ENCODE measurements at places on chromosomes 16 and 17. TPM values are rescaled to one million over a fixed set of nuclear protein-coding genes. Genes with fewer than 3 reads are reported as not detected.

Gene SDR42E2
- not detected for total RNA-seq

Gene DNASE1L2
- 2.0 TPM for total RNA-seq

Gene SULT1A4
- total RNA-seq: 6.1 TPM

Gene RUNDC3A
- total RNA-seq: not detected

Gene UNC45B
- not detected for total RNA-seq

DNA sequence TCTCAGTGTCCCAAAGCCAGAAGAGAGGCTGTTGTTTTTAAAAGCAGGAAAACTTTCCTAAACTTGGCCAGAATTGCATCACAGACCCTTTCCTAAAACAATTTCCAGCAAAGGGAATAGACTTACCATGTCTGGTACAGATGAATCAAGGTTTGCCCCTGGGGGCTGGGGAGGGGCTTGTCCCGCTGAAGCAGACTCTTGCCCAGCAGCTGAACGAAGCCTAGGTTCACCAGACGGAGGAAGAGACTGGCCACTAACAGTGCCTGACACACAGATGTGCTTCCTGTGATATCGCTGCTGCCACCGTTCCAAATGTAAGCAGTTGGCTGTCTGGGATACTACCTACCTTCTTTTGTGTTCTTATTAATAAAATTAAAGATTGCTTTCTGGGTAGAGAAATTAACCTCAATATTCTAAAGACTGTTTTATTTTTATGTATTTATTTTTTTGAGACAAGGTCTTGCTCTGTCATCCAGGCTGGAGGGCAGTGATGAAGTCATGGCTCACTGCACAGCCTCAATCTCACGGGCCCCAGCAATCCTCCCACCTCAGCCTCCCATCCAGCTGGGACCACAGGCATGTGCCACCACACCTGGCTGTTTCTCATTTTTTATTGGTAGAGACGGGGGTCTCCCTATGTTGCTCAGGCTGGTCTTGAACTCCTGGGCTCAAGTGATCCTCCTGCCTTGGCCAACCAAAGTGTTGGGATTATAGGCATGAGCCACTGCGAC, 13.5 kb downstream of the PRCD start:
- DNase-seq: no peak

- DNase-seq: no peak
These were observed 48.3 kb downstream of the BAIAP2 start for GRCh38 chr17:81083125-81083765.

DNA sequence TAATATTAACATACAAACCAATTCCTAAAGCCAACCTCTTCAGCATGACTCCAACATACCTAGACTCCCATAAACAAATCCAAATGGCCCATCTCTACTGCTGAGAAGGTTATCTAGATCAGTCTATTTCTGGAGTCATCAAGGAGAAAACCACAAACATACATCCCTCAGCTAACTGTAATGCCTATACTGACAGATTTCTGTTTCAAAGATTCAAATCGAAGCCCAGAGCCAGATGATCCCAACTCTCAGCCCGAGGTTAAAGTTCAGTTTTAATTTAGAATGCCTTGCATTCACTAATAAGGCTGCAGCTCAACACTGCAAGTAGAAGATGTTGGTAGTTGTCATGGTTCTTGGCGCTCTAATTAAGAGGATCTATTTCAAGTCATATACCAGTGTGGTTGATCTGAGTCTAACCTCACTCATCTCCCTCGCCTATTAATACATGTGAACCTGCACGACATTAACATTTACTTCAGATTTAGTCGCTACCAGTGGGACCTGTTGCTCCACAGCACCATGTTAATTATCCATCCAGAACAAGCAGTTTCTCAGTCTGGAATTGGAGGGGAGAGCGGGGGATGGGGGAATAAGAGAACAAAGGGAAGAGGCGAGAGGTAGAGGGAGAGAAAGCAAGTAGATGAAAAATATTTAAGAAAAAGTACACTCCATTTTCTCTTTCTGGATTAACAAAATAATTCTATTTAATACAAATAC, 15.4 kb downstream of the PHF12 start:
- DNase-seq: no peak

DNA sequence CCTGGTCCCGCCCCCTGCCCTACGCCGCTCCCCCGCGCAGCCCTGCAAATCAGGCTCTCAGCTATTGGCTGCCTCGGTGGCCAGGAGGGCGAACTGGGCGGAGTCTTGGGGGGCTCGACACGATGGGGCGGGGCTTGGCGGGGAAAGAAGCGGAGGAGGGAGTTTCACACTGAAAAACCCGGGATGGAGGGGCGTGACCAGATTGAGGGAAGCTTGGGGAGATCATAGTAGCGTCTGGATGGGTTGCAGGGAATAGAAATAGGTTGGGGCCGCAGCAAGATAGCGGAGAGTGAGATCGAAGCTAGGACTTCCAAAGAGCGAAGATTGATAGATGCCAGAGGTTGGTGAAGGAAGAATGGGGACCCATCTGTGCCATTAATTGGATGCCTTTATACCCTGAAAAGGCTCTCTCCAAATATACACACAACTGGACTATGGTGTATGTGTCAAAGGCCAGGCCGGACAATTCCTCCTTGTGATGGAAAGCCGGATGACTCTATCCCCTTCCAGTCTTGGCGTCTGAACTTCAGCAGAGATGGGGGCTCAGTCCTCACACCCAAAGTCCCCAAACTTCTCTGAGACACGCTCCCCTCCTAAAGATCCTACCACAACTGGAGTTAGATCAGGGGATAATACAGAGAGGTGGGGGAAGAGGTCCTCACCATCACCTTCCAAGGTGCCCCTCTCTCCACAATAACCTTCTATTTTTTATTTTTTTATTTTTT, 376 bp upstream of the STAC2 start:
- DNase-seq: no peak

DNA sequence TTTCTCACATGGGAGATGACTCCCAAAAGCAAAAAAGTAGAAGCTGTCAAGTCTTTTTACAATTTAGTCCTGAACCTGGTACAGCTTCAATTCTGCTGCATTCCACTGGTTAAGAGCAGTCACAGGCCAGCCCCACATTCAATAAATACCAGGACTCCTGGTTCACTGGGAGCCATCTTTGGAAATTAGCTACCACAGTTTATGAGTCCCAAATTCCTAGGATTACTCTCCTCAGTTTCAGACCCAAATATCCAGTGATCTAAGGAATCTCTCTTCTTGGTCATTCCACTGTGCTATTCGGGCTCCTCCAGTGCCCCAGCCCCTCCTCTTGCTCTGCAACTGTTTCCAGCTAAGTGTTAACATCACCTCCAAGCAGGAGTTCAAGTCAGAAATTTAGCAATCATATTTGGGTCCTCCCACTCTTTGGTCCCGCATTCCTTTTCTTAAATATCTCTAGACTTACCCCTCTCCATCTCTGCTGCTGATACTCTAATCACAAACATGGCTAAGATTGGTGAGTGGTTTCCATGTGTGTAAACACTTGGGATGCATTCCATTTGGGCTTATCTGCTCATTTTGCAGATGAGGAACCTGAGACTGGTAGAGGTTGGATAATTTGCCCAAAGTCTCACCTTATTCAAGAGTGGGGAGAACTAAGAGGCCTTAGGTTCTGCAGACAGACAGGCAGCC, 9.6 kb upstream of the WIPF2 start:
- no peak for DNase-seq

- DNase-seq: no peak
These were observed 30.1 kb downstream of the PGS1 start for GRCh38 chr17:78408476-78409050.

DNA sequence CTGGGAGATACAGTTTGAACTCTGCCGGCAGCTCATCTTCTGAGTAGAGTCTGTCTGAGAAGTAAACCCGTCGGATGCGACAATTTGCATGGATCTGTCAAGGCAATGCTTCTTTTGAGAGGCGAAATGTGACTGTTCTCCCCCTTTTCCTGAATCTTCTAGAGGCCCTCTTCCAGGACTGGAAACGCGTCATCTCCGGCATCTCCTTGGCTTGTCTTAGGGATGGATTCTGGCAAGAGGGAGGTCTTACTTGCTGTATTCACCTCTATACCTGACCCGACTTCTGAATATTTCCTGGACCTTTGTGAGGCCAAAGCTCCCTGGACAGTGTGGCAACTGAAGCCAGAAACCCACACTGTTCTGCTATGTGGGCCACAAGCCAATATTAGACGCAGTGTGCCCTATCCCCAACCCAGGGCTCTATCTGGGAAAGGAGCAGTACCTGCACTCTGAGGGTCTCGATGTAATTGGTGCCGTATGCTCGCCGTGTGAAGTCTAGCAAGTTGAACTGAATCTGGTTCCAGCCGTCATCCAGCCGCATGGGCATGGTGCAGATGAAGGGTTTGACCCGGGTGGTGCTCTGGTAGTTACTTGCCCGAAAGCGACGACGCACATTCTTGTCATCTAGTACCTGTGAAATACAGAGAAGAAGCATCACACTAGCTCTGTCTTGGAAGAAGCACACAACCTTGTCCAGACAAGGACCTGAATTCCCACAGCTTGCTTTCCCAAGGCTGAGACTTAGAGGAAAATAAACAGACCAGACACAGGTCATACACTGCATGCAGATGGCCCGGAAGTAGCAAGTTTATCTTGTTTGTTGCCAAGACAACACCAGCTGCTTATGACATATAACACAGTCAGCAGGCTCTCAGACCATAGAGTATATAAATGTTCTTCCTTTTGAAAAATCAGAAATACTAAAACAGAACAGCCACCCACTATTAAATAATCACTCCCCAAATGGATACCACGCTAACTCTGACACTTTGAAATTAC, 14.1 kb downstream of the CFAP20 start:
- no peak for DNase-seq

Data from MG63 (cell line).